ENCODE measurements at places on chromosomes 5 and 9.
A peak's percentile ranks its signal among the peaks of the same experiment; 100 is the strongest.

DNA sequence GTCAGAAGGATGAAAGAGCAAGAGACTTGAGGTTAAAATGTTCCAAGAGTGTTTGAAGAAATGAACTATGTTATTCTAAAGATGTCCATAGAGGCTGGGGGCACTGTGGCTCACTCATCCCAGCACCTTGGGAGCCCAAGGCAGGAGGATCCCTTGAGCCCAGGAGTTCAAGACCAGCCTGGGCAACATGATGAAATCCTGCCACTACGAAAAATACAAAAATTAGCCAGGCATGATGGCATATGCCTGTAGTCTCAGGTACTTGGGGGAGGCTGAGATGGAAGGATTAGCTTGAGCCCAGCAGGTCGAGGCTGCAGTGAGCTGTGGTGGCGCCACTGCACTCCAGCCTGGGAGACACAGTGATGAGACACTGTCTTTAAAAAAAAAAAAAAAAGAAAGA lies 2.7 kb downstream of the AOPEP start:
- no peak for DNase-seq

DNA sequence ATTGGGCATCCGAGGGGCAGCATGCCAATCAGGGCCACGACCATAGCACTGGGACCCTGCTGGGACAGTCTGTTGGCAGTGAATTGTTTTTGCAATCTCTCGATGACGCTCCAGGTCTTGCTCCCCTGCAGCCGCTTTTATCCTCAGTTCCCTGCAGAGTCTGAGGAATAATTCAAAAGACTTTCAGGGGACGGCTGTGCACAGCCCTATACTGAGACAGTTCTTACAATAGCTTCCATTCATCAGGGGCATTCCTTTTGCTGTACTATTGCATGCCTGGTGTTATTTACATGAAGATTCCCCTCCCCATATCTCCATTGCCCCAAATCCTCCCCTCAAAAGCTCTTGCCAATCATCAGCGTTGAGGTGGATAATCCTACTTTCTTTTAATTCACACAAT lies 163.3 kb upstream of the WWC1 start:
- DNase-seq = no peak

DNA sequence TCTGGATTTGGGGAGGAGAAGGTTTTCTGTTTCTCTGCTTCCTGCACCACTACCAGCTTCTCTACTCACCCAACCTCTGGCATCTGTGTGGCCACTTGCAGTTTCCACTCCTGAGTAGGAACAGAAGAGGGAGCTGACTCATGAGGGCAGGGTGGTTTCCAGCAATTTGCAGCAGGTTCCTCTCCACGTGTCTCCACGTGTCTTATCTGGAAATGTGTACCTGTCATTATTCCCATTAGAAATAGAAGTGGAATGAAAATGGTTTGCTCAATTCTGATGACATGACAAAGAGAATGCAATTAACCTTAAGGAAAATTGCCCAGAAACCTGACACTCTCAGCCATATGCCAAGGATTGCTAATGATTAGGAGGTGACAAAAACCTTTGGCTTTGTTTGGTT lies 33.0 kb downstream of the EGFLAM start:
- no peak for DNase-seq

GRCh38 chr5:146440353-146440752 lies 6.8 kb upstream of the TCERG1 start:
- no peak for DNase-seq

DNA sequence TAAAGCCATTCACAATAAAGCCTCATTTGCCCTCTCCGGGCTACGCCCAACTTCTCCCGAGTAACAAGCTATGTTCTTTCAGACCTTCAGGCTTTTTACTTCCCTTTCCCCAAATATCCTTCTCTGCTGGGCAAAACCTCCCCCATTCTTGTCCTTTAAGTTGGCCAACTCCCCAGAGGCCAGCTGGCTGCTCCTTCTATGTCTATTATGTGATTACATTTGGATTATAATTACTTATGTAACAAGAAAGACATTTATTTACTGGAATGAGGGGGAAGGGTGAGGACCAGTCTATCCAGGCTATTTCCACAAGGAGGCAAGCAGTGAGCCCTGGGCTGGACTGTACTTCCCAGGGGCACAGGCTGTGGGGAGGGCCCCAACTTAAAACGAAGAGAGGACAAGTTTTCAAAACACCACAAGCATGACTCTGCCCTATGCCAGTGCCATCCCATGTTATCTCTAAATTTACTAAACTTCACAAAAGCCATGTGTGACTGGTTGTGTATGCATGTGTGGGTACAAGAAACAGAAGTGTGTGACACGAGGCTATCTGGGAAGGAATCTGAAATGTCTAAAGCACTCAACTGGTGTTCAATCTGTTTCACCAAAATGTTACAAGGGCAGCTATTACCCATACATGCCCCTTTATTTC lies 84.5 kb downstream of the GNAQ start:
- no peak for DNase-seq

GRCh38 chr5:175749591-175749990 lies 91.7 kb downstream of the HRH2 start:
- no peak for DNase-seq

DNA sequence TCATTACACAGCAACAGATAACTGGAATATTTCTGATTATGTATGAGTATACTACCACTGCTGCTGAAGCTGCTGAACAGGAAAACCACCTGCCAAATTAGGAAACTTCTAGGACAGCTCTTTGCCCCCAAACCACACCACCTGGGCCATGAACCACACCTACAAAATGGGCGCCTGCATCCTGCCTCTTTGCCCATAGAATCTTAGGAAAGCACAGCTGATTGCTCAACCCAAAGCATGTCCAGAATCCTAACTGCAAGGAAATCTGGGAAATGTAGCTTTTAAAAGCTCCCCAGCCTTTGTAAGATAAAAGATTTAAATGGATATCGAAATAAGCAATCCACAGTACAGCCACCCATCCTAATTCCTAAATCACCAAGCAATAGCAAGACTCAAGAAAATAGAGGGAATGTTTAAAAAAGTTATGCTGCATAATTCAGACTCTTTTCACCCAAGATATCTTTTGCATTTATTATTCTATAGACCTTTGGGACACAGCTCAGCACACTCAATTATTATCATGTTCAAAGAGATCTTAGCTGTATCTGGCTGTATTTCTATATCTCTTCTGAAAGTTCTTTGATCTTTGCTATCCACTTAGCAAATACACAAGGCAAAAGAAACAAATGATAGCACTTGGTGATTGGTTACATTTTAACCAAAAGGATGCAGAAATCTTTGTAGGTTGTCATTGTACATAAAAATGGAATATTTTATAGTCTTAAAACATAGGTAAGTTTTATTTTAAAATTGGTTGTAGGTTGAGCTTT lies 6.8 kb upstream of the C9orf152 start:
- DNase-seq = no peak

DNA sequence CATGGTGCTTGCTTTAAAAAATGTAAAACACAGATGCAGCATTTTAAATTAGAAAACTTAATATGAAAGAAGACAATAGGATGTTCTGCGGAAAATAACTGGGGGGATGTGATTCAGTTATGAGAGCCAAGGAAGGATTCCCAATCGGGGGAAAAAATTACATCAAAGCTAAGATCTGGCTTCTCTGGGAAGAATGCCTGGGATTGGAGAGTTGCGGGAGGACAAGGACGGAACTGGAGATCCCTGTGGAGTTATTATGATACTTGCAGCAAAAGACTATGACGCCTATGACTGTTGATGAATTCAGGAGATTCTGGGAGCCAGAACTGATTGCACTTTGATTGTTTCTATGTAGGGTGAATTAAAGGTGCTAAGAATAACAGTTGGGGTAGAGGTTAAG lies 24.6 kb downstream of the MTX3 start:
- DNase-seq = no peak

- no peak for DNase-seq
These were observed 8.4 kb upstream of the FSD1L start for GRCh38 chr9:105439428-105439827.

GRCh38 chr9:69572611-69573010 lies 99.6 kb downstream of the APBA1 start:
- no peak for DNase-seq

DNA sequence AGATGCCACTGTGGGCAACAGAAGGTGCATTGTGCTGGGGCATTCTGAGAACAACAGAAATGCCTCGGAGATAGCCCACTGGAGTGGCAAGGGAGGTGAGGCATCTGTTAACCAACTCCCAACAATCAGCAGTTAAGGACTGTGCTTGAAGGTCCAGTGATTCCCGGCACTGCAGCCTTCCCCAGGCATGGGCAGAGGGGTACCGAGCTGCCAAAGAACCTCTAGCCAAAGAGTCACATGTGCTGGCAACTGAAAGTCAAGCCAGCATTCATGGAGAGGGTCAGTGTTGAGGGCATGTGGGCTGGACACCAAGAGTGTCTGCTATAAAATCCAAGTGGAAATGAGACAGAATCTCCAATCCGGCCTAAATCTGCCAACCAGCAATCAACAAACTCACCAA lies 149.6 kb downstream of the ASTN2 start:
- no peak for DNase-seq

- no peak for DNase-seq
These were observed 732.1 kb downstream of the MAT2B start for GRCh38 chr5:164237486-164237885.

- no peak for DNase-seq
These were observed 347.7 kb downstream of the CHSY3 start for GRCh38 chr5:130251931-130252330.

DNA sequence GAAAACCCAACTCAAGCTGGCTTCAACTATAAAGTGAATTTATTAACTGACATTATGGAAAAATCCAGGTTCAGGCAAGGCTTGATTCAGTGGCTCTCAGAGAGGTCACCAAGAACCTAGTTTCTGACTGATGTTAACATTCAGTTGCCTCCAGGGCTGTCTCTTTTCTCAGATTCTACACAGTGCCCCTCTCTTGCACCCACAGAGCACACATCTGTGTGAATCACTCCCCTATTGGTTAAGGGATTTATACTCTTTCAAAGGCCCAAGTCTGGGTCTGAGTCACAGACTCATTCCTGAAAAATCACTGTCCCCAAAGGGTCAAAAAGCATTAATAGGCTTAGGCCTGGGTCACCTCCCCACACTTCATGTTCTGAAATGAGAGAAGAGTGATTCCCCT lies 6.2 kb upstream of the HAVCR2 start:
- no peak for DNase-seq

DNA sequence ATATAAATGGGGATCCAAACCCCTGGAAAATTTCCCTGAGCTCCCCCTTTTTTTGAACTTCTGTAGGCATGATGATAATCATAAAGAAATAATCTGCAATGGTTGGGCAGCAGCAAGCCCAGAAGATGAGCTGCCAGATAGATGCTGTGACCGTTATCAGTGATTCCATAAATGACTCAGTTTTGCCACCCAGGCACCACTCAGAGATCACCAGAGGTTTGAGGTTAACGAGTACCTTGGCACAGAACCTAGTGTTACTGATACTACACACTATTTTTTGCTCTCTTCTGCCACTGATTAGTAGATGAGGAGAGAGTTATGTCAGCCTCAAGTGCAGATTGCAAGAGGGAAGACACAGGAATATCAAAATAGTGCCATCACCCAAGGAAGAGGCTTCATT lies 199.3 kb upstream of the PTGER4 start:
- no peak for DNase-seq

DNA sequence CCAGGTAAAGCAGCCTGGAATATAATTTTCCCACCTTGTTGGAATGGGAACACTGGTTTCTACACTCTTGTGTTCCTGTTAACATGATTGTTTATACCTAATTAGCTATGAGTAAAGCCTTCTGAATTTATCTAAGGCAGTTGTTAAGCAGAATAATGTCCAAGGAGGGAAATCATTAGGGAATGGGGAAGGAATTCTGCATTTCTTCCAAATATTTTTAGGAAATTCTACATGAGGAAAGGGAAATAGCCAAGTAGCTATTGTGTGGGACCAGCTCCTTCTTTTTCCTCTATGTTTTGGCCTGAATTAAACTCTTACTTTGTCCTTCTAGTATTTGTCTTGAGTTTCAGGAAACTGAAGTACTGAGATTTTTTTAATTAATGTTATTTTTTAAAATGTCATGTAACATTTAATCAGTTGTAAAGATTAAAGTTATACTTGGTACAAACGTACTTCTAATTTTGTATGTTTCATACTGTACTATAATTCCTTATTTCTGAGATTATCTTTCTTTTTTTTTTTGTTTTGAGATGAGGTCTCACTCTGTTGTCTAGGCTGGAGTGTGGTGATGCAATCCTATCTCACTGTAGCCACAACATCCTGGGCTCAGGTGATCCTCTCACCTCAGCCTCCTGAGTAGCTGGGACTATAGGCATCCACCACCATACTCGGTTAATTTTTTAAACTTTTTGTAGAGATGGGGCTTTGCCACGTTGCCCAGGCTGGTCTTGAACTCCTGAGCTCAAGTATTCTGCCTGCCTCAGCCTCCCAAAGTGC lies 28.5 kb downstream of the ANKDD1B start:
- no peak for DNase-seq

DNA sequence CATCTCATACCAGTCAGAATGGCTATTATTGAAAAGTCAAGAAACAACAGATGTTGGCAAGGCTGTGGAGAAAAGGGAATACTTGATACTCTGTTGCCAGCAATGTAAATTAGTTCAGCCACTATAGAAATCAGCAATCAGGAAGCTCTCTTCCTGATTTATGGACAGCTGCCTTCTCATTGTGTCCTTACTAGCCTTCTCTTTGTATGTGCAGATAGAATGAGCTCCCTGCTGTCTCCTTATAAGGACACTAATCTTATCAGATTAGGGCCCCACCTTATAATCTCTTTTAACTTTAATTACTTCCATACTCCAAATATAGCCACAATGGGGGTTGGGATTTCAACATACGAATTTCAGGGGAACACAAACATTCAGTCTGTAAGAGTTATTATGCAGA lies 38.0 kb downstream of the KCNV2 start:
- peak; percentile 41 for DNase-seq

DNA sequence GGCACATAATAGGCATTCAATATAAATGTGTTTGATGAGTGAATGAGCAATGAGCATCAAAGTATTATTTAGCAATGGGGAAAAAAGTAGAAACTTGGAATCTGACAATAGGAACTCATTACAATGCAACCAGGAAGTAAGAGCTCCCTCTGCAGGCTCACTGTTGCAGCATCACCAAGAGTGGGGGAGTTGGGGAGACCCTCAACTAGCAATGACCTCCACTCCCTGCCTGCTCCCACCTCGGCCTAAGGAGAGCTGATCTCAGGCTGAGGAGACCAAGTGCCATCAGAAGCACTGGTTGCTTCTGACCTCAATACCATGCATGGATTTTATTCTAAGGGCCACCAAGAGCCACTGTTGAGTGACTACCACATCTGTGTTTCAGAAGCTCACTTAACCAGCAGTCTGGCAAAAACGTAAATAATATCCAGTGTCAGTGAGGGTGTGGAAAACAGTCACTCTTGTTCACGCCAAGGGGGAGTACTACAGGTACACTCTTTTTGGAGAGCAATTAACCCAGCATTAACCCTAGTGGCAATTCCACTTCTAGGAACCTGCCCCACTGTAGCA lies 8.0 kb downstream of the VDAC1 start:
- DNase-seq = no peak

DNA sequence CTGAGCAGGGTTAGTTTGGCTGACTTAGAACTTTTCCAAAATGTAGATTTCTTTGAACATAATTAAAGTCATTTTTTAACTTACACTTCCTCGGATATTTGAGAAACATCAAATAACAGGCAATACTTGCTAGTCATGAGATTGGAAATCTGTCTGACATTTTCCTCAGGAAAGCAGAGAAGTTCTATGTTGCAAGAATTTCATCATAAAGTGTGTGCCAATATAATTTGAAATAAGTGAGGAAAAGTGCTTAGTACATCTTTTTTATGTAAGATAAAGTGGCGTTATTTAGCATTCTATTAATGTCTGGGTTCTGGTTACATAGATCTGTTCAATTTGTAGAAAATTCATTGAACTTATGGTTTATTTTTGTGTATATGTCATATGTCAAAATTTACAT lies 48.7 kb upstream of the C5orf47 start:
- DNase-seq = no peak

- DNase-seq = no peak
These were observed 31.7 kb upstream of the GAS1 start for GRCh38 chr9:86978922-86979474.

All from NCI-H446 treated with DMSO at 0.1 percent for 48 hours (cell line).